Muscle of back (tissue), 13 donors: ENCODE measurements at places on chromosomes 3 and 15.
A peak's percentile ranks its signal among the peaks of the same experiment; 100 is the strongest.

DNA sequence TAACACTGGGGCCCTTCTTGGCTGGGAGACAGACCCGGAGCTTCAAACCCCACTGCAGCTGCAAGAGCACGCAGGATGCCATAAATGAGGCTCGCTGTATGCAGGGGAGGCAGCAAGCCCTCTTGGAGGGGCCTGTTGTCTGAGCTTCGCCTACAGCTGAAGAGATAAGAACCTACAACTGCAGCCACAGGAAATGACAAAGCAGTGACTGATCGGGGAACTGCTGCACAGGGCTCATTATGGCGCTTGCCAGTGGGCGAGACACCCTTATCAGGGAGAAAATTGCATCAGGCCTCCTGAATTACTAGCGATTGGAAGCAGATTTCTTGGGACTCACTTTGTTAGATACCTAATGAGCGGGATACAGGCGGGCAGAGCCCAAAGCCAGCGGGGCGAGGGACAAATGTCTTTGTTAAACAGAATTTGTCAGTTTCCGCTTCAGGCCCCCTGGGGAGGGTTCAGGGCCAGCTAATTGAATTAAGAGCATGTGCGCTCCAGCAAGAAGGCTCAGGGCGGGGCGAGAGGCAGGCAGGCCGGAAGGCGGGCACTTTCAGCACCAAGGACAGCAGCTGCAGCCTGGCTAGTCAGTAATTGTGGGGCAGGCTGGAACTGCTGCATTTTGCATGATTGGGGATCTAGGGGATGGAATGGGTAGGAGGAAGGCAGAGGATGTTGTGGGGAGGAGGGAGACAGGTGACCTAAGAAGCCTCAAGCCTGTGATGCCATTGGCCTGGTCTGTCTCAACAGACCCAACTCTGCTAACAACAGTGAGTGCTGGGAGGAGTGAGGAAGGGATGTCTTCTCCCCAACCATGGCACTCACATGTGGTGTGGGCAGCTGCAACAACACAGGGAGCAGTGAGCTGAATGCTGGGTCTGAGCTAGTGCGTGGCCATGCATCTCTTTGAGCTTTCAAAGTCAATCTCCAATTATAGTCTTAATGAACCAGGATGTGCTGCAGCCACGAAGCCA is 55.3 kb downstream of the CCDC33 start:
- peak; percentile 86 for DNase-seq

GRCh38 chr15:64582202-64582601 is 121.8 kb downstream of the ZNF609 start:
- no peak for DNase-seq

GRCh38 chr15:83830381-83830780 is 176.5 kb downstream of the ADAMTSL3 start:
- no peak for DNase-seq

- DNase-seq, result no peak
These were observed 63.7 kb upstream of the HRH1 start for GRCh38 chr3:11090551-11090950.

DNA sequence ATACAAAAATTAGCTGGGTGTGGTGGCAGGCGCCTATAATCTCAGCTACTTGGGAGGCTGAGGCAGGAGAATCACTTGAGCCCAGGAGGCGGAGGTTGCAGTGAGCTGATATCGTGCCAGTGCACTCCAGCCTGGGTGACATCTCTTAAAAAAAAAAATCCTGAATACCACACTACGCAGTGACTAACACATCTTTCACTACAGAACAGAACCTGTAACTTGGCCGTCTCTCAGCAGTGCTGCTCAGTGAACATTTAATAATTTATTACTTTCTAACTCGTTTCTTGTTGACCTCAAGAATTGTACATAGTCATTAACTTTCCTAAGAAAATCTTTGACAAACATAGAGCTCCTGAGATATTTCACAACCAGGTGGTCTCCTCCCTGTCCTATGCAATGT is 3.8 kb downstream of the GREM1 start:
- no peak for DNase-seq

DNA sequence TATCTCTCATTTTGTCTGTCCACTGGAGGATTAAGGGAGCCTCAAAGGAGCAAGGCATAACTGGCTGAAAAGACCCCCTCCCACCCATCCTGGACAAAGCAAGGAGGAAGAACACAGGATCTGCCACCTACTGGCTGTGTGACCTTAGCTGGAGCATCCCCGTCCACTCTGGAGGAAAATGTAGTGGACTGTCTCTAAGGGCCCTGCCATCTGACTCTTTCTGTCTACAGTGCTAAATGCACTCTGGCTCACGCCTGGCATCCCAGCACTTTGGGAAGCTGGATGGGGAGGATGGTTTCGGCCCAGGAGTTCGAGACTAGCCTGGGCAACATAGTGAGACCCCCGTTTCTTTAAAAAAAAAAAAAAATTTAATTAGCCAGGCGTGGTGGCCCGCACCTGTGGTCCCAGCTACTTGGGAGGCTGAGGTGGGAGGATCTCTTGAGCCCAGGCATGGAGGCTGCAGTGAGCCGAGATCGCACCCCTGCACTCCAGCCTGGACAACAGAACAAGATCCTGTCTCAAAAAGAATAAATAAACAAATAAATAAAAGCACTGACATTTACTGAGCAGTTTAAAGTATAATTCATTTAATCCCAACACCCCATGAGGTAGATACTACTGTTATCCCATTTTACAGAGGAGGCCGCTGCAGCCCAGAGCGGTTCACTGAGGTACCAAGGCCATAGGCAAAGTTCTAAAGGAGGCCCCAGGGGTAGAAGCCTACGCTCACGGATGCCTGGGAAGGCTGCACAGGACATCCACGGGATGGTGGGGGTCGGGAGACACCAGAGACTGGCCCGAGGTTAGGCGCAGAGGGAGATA is 1.1 kb downstream of the TBC1D2B start:
- no peak for DNase-seq

- no peak for DNase-seq
These were observed 232.2 kb downstream of the ADAMTS17 start for GRCh38 chr15:100109486-100110035.

GRCh38 chr3:126023390-126023789 is 54.4 kb downstream of the ROPN1B start:
- no peak for DNase-seq

DNA sequence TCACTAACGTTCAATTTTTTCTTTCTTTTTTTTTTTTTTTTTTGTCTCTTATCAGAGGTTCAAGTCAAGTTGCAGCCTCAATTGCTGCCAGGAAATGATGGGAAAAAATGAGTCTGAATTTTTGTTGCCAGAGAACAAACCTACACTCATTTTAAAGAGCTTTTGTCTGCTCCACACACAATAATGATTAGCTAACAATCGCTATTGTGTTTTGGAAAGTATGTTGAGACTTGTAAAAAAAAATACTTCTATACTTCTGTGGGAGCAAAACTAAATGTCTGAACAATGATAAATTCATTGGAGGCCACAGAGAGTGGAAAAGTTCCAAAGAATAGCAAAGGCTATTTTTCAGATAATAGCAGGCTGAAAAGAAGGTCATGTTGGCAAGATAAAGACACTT is 176.3 kb upstream of the LMCD1 start:
- peak; percentile 52 for DNase-seq

DNA sequence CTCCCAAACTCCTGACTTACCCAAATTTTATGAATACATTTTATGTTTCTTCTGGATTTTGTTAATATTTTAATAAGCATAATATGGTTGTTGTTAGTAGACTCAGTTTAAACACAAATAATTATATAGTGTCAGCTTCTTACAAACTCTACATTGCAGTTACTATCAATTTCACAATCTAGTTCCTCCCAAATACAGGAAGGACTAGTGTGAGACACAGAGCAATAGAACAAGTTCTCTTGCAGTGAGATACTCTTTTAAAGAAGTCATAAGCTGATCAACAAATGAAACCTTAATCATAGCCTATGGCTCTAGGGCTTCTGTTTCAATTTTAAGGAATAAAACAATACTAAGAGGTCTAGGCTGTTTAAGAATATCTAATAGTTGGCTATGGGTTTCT is 86.1 kb downstream of the SAMMSON start:
- no peak for DNase-seq

GRCh38 chr15:27670486-27671209 is 428.5 kb downstream of the OCA2 start:
- DNase-seq, result peak; percentile 40

GRCh38 chr3:127652246-127652995 is 20.3 kb upstream of the ABTB1 start:
- peak; percentile 77 for DNase-seq

GRCh38 chr15:90364251-90364650 is 12.2 kb downstream of the ZNF774 start:
- DNase-seq, result no peak

DNA sequence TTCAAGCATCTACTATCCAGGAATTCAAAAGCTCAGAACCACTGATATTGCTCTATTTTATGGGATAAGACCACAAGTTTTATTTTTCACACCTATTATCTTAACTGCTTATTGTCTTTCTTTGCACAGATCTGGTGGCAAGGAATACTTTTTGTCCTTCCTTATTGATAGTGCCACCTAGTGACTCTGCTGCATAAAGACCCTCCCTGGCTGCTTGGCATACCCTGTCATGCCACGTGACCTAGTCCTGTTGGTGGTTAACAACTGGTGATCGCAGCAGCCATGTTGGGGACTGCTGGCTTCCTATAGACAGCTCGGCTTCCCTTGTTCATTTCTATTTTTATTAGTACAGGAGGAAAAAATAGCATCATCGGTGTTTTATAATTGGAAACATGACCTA is 236.3 kb downstream of the MEX3B start:
- no peak for DNase-seq

DNA sequence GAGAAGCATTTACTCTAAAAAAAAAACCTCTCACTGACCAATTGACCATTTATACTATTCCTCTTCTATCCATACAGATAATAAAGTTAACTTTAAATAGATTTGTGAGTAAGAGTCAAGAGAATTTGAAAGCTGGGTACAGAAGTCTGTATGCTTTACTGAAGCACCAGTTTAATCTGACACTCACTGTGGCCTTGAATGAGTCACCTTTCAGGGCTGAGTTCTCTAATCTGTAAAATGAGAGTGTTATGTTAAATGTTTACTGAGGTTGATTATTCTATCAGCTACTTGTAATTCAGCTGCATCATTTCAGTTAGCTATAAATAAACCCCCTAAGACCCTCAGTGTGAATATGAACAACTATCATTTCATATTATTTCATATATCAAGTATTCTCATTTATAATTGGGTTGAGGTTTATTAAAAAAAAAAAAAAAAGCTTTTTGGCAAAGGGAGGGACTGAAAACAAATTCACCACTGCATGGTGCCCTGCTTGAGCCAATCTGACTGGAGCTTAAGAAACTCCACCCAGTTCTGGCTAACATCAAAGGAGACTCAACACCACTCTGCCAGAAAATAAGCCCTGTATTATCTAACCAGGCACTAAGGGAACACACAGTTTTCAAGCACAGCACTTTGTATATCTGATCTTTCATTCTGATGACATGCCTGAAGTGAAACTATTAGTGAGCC is 2.8 kb downstream of the MAP4 start:
- DNase-seq, result no peak
